Right hindlimb (tissue), 1 donor: ENCODE measurements at places on chromosomes 5 and 9.

GRCh38 chr5:32612134-32612888 lies 27.0 kb downstream of the SUB1 start:
- no peak for DNase-seq

DNA sequence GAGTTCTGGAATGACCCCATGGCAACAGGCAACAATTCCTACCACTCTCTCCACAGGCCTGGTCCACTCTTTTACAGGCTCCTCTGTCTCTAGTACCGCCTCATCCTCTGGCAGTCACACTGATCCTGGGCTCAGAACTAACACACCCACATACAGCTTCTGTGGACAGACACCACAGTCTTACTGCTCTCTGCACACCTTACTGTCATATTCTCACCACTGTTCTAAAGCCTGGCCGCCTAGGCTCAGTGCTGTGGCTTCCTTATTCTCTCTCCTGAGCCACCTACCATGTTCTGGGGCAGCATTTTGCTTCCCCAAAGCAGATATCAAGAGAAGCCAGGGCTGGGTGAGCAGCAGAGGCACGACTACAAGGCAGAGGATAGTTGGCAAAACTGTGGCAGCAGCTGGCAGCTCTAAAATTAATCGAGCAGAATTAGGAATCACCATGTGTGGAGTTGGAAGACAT lies 14.8 kb downstream of the REEP5 start:
- peak; percentile 35 for DNase-seq

DNA sequence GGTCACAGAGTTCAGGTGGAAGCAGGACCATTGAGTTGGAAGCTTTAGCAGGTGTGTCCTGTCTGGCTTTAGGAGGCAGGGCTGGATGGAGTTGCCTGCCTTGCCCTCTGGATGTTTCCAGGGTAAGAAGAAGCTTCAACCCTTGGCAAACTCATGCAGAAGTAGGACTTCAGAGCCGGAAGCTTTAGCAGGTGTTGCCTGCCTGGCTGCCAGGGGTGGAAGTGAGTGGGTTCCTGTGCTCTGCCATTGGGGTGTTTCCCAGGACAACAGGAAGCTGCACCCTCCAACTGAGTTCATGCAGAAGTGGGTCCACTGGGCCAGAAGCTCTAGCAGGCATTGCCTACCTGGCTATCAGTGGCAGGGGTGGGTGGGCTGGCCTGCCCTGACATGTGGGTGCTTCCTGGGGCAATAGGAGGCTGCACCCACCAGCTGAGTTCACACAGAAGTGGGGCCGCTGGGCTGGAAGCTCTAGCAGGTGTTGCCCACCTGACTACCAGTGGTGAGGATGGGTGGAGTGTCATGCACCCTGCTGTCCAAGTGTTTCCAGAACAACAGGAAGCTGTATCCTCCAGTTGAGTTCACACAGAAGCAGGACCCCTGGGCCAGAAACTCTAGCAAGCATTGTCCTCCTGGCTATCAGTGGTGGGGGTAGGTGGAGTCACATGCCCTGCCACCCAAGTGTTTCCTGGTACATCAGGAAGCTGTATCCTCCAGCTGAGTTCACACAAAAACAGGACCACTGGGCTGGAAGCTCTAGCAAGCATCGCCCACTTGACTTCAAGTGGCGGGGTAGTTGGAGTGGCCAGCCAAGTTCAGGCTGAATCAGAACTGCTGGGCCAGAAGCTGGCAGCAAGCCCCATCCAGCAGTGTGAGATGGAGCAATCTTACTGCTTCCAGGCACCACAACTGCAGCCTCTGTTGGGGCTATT lies 24.6 kb downstream of the LOX start:
- no peak for DNase-seq

- peak; percentile 74 for DNase-seq
These were observed 11.1 kb downstream of the ARSB start for GRCh38 chr5:78974011-78974410.

DNA sequence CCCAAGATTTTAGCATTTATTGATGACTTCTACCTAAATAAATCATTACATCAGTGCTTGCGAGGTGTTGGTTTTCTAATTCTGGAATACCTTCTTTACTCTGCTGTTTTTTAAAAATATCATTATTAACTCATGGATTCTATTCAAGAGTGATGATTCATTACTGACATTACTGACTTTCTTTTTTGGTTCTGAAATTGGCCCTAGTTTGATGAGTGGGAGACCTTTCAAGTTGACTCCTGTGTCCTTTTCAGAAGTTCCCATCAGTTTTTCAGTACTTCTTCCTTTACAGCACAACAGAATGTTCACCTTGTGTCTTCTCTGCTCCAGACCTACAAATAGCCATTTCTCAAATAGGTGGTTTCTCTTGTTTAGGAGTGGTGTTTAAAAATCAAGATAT lies 114.1 kb downstream of the PCSK5 start:
- DNase-seq = no peak

- no peak for DNase-seq
These were observed 528.9 kb downstream of the AGTPBP1 start for GRCh38 chr9:85212887-85213286.

DNA sequence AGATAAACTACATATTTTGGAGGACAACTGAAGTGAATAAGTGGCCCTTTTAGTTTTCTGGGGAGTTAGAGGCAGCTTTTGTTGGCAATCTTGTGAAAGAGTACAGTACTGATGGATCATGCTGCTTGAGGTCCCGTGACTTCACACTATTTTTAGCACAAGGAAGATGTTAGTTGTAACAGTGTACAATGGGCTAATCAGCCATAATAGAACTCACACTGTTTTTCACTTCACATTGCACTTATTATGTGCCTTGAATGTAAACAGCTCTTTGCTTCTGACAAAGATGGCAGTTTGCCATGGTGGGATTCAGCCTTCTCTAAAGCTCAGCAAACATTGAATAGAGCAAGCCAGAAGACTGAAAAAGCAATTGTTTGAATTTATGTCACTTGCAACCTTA lies 176.7 kb upstream of the ZNF608 start:
- DNase-seq = no peak

DNA sequence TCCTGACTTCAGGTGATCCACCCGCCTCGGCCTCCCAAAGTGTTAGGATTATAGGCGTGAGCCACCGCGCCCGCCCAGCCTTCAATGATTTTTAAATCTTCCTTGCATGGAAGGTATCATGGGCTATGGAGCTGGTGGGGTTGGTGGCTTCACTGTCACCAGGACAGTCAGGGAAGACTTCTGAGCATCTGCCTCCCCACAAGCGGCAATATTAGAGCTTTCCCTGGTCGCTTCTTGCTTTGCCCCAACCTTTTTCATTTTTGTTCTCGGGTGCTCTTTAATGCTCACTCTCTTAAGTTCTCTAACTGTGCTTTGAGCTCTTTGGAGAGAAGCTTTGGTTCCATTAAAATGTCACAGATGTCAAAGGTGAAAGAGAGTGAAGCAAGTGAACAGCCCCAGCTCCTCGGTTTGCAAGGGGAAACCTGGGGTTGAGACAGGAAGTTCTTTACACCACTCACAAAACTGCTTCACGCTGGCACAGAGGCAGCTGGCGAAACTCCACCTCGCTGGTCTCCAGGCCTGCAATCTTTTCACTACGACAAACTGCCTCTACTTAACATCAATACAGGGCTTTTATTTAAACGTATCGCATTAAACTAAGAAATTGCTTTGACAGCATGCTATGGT lies 142.5 kb upstream of the RETREG1 start:
- no peak for DNase-seq

GRCh38 chr5:172830876-172831662 lies 3.0 kb upstream of the ERGIC1 start:
- DNase-seq = no peak

- no peak for DNase-seq
These were observed 70.0 kb downstream of the C6 start for GRCh38 chr5:41143131-41143901.

GRCh38 chr9:75960551-75960950 lies 70.1 kb downstream of the PCSK5 start:
- peak; percentile 68 for DNase-seq

GRCh38 chr5:179301376-179301775 lies 43.9 kb downstream of the ADAMTS2 start:
- DNase-seq = peak; percentile 26

DNA sequence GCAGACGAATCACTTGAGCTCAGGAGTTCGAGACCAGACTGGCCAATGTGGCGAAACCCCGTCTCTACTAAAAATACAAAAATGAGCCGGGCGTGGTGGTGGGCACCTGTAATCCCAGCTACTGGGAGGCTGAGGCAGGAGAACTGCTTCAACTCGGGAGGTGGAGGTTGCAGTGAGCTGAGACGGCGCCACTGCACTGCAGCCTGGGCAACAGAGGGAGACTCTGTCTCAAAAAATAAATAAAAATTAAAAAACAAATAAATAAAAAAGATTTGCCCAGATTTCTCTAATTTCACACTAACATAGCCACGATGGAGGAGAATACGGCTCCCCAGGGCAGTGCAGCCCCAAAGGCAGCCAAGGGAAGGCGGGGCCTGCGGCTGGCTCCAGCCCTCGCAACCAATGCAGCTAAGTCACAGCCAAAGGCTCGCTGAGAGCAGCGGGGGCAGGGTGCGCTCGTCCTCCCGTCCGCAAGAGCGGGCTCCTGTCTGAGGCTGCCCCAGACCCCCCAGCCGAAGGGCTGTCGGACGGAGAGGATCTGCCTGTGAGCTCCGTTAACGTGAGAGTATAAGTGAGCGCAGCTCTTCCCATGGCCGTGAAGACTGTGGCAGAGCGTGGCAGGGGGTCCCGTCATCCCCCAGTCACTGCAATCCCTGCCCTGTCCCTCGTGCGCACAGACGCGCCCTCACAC lies 43.5 kb downstream of the SLC12A7 start:
- no peak for DNase-seq

- DNase-seq = no peak
These were observed 128.7 kb downstream of the PAX5 start for GRCh38 chr9:36905101-36906066.

DNA sequence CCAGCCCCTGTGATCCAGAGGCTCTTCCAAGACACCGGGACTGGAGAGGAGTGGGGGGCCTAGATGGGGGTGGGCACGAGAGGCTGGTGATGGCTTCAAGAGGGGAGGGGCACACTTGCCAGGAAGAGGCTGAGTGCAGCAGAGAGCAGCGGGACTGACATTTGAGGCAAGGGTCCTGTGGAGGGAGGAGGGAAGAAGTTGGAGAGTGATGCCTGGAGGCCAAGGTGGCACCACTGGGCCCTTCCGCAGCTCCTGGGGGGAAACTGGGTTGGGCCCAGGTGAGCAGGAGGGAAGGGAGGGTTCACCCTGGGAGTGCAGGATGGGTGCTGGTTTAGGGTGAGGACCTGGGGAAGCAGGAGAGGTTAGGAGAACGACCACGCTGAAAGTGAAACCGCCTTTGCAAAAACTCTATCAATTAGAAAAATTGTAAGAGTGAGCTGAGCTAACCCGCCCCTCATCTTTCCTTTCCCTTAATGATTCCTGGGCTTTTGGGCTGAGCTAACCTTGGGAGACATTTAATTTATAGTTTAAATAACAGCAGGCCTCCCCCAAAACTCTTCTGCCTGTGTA lies 26.2 kb downstream of the ABO start:
- DNase-seq = no peak

DNA sequence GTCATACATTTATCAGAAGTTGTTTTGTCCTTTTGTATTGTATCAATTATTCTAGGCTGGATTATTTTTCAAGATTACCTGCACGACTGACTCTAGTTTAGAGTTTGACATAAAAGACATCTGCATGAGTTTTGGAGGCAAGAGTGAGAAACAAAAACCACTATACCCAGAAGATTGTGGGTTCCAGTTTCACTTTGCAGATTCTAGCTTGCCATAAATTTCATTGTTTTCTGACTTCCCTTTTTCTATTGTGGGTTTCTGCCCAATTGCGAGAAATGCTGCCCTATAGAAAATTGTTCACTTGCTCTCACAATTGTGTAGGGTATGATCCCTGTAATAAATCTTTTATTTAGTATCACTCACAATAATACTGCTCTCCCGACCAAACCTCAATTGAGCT lies 1043.4 kb upstream of the CDH10 start:
- no peak for DNase-seq

GRCh38 chr5:122442938-122443337 lies 130.9 kb downstream of the SNCAIP start:
- DNase-seq = no peak

DNA sequence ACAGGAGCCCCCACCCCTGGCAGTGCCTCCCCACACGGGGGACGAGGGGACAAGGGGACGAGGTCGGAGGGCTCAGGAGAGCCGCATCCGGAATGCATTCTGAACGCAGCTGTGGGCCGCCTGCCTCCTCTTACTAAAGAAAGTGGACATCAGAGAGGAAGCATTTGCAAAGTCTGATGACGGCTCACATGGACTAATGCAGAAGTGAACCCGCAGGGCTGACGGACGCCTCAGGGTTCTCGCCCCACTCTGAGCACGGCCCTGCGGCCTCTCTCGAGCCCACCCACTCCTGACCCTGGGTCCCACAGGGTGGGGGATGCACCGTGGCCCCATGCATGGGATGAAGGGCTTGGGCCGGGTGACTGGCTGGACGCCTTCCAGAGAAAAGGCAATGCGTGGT lies 5.9 kb downstream of the LPCAT1 start:
- peak; percentile 13 for DNase-seq

GRCh38 chr5:122942164-122942914 lies 94.2 kb downstream of the PPIC start:
- DNase-seq = no peak

- DNase-seq = no peak
These were observed 164.9 kb upstream of the RAI14 start for GRCh38 chr5:34491251-34491620.

GRCh38 chr5:161863259-161863658 lies 15.3 kb downstream of the GABRA1 start:
- DNase-seq = no peak

- DNase-seq = no peak
These were observed 222.7 kb upstream of the ACO1 start for GRCh38 chr9:32161720-32162119.

- DNase-seq = no peak
These were observed at the start of gene CARD9 for GRCh38 chr9:136373300-136374182. Gene CARD9 (minus strand): TSS chr9:136373669. CDS start chr9:136372078, 1,591 bp downstream.

DNA sequence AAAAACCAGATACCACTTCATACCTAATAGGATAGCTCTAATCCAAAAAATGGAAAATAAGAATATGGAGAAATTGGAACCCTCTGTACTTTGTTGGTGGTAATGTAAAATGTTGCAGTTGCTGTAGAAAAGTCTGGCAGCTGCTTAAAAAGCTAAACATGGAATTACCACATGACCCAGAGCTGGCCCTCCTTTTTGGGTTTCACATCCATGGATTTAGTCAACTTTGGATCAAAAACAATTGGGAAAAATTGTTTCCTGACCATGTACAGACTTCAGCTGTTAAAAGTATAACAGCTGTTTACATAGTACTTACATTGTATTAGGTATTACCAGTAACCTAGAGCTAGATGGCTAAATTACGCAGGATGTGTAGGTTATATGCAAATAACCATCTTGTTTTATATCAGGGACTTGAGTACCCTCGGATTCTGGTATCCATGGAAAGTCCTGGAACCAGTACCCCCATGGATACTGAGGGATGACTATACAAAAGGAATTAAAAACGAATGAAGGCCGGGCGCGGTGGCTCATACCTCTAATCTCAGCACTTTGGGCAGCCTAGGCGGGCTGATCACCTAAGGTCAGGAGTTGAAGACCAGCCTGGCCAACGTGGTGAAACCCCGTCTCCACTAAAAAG lies 15.8 kb downstream of the DNAJA1 start:
- DNase-seq = no peak

DNA sequence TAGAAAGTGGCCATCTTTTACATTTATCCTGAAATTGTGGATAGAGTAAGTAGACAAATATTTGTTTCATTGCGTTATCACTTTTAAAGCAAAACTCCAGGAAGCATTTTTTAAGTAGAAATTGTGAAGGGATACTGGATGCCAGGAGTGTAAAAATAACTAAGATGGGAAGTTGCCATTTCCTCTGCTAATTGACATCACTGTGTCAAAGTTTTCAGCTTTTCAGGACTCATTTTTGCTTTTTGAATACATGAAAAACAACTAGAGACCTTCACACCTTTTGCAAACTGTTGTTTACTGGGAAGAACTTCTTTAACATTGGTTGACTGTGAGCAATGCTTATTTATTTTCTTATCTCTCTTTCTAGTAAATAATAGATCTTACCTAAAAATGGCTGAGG lies 337.5 kb downstream of the NR2F1-AS1 start:
- no peak for DNase-seq
